ENCODE measurements at places on chromosomes 2 and 18.

GRCh38 chr2:119468154-119468955, 36.7 kb downstream of the TMEM37 start:
- DNase-seq = no peak

DNA sequence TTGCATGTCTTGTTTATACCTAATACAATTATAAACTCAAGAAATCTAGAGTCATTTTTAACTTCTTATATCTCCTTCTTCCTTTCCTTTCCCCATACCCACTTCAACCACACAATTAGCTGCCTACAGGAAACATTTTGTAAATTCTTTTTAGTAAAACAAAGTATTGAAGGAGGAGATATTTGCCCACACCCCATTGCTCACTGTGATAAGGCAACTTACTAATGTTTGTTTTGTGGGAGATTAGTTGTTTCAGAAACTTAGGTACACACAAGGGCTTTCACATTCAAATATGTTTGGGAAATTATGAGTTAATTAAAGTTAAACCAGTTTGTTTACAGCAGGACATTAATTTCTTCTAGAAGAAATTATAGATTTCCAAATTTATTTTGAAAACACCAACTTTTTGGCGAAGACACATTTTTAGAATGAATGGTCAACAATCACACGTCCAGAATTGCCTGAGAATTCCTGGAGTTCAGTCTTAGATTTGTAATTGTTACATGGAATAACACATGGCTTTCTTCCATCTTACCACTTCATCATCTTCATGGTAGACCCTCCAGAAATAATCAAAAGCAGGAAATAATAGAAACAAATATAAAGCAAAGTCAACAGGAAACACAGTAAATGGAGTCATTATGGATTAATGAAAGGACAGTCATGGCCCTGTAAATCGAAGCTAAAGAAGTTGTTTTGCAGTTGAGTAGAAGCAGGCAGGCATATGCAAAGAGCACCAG, 62.5 kb upstream of the RAB27B start:
- DNase-seq = no peak

GRCh38 chr2:152420936-152421335, 86.0 kb downstream of the FMNL2 start:
- no peak for DNase-seq

DNA sequence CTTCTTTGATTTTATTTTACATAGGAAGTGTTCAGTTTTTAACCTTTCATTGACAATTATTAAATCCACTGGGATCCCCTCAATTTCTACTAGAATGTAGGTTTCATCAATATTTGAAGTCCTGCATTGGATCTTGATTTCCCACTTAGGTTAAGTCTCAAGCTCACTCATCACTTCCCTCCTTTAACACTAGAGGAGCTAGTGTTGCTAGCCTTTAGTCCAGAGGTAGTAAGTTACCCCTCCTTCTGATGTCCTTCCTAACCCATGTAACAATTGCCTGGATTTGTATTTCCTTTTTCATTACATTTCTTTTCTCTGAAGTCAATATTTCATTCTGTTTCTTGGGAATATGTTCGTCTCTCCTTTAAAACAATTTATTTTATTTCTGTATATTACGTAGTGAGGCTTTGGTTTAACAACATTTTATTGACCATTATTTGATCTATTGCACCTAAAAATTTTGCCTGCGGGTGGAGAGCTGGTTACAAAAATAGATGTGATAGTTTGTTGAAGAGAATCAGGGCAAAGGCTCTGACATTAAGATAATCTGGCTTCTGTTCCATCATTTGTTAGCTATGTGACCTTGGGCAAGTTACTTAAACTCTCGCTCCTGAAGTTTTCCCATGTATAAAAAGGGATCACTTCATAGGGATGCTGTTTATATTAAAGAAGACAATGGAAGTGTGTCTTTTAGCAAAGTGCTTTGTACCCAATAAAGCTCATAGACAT, 833.0 kb downstream of the SLC4A3 start:
- DNase-seq = no peak

DNA sequence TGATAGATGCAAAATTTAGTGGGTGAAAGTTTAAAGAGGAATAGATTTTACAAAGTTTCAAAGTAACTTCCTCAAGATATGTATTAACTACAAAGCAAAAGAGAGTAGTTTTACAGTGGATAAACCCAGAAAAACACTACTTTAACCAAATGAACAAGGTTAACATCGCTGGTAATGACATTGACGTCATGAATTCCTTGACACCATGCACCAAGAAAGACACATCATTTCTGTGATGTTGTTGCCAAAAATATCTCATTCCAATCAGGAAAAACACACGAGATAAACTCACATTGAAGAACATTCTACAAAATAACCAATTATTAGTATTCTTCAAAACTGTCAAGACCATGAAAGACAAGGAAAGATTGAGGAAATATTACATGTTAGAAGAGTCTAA, 605.6 kb upstream of the SETBP1 start:
- DNase-seq = no peak

DNA sequence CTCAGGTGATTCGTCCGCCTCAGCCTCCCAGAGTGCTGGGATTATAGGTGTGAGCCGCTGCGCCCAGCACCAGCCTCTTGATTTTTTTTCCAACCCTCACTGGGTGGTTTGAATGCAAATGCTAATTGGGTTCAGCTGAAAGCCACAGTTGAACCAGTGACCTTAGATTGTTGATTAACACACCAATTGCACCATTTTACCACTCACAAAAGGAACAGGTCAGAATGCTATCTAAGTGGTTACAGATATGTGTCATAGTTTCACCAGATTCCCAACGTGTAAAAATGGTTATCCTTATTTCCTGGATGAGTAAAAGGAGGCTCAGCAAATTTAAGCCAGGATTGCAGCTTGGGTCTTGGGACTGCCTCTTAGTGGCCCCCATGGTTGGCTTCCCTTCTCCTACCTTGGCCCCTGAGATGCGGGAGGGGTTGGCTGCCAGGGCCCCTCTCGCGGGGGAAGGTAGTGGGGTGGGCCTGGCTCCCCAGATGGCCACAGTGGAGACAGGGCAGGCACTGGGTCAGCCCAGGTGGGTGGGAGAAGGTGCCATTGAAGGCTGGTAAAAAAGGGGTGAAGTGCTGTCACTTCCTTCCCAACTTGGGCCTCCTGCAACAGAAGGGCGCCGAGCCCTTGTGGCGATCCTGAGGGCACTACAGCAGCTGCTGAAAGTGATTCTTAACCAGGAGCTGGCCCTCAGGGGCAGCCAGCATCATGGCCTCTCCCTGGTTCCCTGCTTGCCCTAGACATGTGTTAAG, 164.9 kb upstream of the HAAO start:
- DNase-seq = no peak

- DNase-seq = no peak
Measured at GRCh38 chr2:235856151-235856854, 311.9 kb downstream of the GBX2 start.

- DNase-seq = no peak
Measured at GRCh38 chr18:76495006-76495370, at the start of gene ZNF516. ZNF516 (minus strand) TSS chr18:76495242; CDS start chr18:76443054, 52,188 bp downstream.

DNA sequence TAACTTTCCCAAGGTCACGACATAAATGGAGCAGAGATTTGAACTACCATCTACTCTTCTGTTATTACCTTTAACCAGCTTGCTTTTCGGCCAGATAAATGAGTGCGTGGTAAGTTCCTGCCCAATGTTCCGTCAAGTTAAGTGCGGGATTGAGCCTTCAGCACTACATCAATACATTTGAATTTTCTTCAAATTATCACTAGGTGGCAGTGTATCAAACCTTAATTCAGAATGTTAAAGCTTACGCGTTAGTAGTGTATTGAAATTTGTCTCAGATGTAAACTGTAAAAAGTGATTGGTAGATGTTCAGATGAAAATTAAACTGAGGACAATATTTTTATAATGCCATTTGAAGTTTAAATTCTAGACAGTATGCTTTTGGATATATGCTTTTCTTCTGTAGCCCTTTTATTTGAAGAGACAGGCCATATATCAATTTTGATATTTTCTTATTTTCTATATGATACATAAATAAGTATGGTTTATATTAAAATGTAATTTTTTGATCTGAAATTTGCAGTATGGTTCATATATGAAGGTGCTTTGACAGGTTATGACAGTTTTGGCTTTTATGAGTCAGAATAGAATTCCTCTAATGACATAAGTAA, 681.3 kb downstream of the ADCYAP1 start:
- no peak for DNase-seq

DNA sequence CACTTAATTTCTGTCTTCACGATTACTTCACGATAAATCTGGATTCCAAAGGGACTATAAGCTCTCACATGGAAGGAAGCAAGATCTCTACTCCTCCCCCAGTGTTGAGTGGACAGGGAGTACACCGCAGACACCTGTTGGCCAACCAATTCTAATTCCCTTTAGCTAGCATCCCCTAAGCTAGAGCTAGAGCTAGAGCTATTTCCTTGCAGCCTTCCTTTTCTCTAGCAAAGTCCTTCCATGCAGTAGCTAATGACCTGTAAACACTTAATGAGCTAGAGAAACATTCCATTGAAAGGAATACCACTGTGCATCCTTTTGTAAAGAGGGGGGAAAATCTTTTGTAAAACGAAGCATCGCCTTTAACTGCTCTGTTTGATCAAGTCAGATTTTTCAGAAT, 56.5 kb downstream of the BCL11A start:
- DNase-seq = no peak

- no peak for DNase-seq
Measured at GRCh38 chr2:199602271-199602895, 144.6 kb upstream of the SATB2 start.

DNA sequence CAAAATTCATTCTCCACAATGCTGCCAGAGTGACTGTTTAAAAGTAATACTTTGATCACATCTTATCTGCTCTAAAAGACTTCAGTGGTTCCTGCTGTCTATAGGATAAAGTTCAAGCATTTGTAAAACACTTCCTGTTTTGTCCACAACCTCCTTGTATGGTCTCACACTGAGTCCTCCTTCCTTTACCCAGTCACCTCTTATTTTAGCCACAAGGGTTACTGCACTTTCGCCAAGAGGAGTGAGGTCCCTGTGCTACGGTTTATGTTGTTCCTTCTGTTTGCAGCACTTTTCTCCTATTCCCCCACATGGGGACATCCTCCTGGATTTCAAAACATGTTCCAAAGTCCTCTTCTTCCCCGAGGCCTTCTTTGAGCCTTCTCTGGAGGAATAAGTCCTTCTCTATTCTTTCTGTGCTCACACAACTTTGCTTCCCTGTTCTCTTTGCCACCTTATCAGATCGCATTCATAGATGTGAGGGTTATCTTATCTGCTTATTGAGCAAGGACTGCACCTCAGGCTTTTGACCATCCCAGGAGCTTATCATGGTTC, 112.2 kb upstream of the NABP1 start:
- no peak for DNase-seq

- DNase-seq = no peak
Measured at GRCh38 chr18:35074581-35074980, 33.4 kb downstream of the MAPRE2 start.

DNA sequence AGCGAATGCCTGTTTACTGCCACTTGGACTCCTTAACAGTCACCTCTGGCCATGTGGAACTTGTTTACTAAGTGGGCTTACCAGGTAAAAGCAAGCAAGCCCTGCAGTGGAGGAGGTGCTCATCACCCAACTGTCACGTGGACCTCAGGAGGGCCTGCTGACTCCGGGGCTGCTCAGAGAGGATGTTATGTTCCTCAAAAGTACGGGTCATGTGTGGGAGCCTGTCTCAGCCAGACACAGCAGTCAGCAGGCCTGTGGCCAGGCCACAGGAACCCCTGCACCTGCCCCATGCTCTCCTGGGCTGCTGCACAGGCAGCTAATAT, 36.2 kb downstream of the AMER3 start:
- no peak for DNase-seq

- no peak for DNase-seq
Measured at GRCh38 chr2:180268006-180268405, 260.9 kb upstream of the CWC22 start.

DNA sequence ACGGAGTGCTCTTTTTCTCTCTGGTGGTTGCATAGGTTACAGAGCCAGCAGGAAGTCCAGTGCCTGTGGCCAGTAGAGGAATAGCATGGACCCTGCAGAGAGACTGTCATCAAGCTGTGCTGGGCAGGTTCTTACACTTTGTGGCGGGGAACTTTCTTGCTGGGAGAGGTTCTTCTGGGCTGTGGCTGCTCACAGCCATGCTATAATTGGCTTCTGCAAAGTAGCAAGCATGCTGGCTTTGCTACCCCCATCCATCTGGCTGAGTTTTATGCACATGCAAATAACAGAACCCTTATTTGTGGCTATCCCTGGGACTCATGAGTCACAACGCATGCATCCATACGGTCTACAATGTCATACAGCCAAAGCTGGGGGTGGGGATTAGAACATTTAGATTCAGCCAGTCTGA, 68.9 kb downstream of the PLCL1 start:
- DNase-seq = no peak

DNA sequence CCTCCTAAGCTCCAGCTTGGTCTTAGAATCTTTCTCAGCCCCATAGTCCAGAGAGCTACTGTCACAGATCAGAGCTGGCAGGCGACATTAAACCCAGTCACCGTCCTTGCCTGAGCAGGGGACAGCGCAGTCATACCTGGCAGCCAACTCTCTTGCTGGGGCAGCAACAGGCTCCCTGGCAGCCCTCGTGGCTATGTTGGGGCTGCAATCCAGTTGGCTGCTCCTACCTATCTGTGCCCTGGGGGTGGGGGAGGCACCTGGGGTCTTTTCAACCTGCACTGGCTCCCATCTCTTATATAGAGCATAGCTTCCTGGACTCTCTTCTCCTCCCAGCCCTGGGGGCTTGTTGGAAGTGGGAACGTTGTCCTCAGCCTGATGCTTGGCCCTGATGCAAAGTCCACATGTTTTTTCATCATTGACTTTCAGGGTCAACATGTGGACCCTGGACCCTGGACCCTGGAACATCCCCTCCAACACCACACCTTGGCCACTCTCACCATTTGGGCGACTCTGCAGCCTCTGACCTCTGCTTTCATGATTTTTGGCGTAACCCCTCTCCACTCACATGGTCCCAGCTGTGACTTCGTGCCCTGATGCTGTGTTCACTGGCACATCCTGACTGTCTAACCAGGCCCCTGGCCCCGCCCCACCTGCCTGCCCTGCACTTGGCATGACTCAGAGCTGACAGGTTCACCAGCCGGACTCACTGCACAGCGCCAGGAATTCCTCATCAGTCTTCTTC, 45.6 kb downstream of the ATOH8 start:
- no peak for DNase-seq

- no peak for DNase-seq
Measured at GRCh38 chr2:176536439-176537133, 267.3 kb downstream of the MTX2 start.

DNA sequence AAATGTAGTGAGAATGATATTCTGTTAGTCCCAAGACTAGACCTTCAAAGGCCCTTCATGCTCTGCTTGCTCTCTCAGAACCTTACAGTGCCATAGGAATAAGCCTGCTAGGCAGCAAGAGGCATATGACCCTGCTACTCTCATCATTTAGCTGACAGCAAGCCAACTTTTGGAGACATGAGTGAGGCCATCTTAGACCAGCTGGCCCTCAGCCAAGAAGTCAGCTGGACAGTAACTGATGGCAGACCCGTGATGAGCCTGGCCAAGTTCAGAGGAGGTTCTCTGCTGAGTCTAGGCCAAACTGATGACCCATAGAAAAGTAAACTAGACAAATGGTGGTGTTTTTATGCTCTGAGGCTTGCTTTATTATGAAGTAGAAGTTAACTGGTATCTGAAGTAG, 82.6 kb downstream of the C18orf54 start:
- no peak for DNase-seq
